SJSA1 (cell line): ENCODE measurements at places on chromosomes 16 and 17.

DNA sequence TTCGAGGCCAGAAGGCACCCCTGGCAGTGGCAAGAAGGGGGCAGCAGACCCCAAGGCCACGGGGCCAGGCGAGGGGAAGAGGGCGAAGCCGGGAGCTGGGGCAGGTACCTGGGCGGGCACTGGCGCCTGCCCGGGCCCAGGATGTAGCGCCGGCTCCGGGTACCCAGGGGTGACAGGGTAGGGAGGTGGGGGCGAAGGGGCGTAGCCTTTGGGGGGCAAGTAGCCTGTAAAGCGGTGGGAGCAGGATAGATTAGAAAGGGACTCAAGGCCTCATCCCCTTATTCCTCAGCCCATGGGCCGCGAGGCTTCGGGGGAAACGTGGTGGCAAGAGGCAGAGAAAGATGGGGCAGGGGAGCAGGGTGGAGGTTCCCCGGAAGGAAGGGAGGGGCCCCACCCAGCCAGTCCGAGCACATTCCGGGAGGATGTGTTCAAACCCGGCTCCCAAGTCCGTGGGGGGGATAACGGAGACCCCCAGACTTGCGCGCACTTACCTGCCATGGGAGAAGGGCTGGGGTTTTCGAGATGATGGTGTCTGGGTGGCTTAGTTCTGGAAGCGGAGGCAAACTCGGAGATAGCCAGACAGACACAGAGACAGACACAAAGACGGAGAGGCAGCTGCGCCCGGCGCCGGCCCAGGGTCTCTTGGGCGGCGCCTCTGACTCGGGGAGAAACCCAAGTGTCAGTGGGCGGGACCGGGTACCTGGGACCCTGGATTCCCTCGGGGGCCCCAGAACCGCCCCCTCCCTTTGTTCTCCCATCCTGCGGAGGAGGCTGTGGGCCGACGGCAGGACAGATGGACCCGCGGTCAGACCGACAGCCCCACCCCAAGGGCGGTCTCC is 493 bp downstream of the PLSCR3 start:
- DNase-seq = peak; percentile 33

DNA sequence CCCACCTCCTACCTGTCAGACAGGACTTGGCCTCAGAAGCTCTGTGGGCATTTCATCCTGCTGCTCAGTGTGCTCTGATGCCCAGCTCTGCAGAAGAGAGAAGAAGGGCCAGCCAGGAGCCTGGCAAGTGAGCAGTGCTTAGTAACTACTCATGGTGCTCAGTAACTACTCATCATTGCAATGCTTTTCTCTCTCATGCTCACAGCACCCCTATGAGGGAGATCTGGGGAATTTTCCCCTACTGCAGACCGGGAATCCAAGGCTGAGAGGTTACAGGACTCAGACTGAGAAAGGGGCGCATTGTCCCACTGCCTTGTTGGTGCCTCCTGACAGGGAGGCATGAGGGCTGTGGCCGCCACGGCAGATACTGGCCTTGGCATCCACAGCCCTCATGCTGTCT is 261.1 kb downstream of the C16orf95 start:
- DNase-seq = no peak

- no peak for DNase-seq
These were observed 27.4 kb downstream of the RBFOX3 start for GRCh38 chr17:79583475-79583874.

- peak; percentile 77 for DNase-seq
These were observed 35.9 kb downstream of the CMTM4 start for GRCh38 chr16:66660422-66661209.

DNA sequence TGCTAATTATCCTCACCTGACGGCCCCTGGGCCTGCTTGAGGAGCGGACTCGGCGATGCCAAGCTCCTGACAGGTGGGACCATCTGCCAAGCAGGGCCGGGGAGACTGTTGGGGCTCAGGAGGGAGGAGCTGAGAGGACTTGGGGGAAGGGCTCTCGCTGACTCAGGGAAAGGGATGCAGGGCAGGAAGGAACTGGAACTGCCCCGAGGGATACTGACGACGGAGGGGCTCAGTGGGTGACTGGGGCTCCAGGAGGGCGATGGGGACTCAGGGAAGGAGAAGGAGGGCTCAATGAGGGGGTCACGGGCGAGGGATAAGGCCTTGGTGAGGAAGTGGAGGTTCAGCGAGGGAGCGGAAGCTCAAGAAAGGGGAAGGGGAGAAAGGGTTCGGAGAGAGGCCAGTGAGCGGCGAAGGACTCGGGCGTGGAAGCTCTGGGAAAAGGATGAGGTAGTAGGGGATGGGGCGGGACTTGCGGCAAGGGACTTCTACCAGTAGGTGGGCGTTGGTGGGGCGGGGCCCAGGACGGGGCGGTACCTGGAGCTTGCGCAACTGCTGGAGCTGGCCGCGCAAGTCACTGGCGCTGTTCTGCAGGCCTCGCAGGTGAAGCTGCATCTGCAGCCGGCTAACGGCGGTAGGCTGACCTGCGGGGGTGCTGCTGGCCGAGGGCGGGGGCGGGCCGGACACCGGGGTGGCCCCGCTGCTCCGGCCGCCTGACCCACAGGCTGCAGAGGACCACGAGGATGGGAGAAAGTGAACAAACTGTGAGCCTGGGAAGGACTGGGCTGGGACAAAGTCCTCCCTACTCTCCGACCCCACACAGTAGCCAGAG is 46.5 kb downstream of the SRCIN1 start:
- DNase-seq = no peak

- peak; percentile 84 for DNase-seq
These were observed 14.6 kb upstream of the SBK1 start for GRCh38 chr16:28277537-28278388.

- no peak for DNase-seq
These were observed 3.1 kb downstream of the GNA13 start for GRCh38 chr17:65053354-65053881.

DNA sequence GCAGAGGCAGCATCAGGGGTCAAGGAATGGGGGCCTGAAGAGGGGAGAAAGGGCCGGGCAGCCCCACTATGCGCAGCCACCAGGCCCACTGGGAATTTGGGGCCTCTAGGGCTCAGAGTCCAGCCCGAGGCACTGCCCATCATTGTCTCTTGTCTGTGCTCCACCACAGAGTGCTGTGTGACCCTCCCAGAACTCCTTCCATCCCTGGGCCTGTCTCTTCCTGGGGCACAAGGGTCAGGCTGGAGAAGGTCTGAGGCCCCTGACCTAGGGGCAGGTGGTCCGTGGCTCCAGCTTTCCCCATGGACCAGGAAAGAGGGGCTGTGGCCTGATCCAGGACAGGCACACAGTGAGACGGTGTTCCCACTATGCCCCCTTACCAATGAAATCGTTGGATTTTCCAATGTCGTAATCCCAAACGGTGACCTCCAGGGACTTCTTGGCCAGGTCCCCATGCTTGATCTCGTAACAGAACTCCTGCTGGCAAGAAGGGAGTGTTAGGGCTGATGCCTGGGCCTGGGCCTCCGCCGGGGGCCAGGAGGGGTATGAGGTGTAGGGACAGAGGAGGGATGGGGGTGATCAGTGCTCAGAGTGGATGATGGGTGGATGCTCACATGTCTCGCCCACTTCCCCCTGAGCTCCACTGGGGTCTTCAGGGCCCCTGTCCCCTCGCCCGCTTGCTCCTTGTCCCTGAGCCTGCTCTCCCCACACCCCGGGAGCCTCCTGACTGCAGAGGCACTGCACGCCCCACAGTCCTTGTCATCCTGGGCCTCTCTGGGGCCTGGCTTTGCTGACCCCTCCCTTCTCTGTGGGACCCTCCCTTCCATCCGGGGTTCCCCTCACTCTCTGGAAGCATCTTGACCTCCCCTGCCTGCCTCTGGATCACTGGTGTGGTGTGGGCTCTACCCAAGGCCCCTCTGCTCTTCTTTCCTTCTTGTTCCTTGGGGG is 10.7 kb downstream of the SCGB1C2 start:
- DNase-seq = no peak

DNA sequence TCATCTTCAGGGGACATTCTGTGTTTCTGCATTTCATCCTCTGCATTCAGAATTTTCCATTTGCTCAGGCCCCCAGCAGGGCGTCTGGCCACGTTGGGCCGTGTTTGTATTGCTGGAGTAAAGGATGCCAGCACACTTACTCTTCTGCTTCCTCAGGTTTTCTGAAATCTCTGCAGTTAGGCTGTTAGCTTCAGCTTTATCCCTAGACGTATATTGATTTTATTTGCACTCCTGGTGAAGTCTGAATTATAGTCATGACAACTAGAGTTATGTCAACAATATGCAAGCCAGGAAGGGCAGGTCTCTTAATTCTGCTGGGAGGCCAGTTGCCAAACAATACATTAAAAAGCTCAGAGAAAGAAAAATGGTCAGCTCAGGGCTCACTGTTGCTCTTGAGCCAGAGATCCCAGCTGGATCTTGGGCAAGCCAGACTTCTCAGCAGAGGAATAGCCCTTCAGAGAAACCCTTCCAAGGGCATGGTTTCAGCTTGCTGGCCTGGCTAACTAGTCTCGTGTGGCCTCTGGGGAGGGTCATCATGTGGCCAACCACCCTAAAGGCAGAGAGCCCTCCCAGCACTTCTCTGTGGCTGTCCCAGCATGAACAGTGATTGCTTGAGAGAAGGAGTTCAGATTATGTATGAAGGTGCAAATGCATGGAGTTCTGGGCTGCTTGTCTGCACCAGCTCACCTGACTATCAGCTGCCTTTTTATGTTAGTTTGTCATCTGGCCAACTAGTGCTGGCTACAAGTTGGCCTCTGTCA is 110.2 kb upstream of the CACNG5 start:
- DNase-seq = no peak
